ENCODE measurements at places on chromosomes 3 and 15.
A peak's percentile ranks its signal among the peaks of the same experiment; 100 is the strongest.

DNA sequence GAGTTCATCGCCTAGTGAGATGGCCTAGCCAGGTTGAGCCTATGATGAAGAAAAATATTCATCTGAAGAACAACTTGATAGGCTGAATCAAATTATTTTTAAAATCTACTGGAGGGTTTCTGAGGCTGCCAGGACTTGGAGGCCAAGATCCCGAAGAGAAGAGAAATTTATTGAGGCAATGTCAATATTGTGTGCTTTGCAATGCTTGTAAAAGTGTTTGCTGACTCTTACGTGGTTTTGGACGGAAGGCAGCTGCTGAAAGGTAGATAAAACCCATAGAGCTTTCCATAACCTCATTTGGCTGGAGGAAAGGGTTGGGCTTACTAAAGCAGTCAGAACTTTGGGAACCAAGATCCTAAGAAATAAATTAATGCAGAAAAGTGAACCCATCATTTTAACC is 361.0 kb upstream of the IL12A start:
- no peak for DNase-seq

GRCh38 chr3:116442331-116443021 is 2.8 kb downstream of the LSAMP start:
- no peak for DNase-seq

DNA sequence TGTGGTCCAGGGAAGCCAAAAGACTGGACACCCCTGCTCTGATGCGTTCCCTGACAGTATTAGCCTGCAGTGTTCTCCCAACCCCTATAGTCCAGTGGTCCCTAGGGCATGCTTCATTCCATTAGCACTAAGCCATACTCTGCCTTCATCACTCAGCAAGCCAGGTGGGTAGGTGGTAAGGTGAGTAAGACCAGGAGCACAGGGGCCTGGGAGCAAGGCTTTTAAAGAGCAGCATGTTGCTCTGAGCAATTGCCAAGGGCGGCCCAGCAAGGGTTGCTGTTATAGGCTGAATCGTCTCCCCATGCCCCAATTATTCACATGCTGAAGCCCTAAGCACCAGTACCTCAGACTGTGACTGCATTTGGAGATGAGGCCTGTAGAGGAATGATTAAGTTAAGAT is 11.0 kb downstream of the CXCR6 start:
- DNase-seq = no peak

DNA sequence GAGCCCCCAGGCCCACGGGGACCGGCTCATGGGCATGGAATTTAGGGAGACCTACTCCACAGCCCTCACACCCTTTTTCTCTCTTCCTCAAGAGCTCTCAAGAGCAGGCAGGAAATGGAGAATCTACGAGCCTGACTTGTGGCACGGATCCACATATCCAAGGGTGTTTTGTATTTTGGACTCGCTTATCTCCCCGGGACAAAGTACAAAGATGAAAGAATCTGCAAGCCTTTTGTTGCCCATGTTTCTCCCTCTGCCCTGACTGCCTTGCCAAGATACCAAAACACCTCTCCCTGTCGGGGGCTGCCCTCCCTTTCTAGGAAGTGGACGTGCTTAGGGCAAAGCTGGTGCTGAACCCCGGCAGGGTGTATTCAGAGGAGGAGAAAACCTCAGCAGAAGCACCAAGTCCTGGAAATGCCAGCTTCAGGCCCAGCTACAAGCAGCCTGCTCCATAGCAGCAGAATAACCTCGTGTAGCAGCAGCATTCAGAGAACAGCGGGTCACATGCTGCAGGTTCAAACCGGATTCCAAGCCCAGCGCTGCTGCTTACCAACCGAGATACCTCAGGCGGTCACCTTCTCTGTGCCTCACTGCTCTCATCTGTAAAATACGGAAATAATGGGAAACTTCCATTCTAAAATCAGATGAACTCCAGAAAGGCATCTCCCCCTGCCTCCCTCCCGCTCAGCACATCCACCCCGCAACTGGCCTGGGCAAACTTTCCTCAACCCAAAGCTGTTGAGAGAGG is 35.2 kb downstream of the DNASE1L3 start:
- no peak for DNase-seq

- no peak for DNase-seq
Measured at GRCh38 chr3:10309736-10310135, 11.2 kb downstream of the SEC13 start.

DNA sequence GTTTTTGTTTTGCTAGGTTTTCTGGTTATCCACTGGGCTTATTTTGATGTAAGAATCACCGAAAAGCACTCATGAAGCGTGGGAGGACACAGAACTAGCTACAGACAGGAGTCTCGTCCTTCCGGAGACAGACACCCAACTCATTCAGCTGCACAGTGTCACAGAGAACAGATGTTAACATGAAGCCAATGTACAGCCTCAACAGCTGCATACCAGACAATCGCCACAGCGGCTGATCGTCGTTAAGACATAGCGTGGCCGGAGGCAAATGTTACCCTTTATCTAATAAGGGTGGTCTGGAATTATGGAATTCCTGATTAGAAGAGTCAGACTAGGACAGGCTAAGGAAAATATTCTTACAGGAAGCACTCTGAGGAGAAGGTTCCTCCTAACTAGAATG is 1.1 kb upstream of the PYGO1 start:
- DNase-seq = no peak

- no peak for DNase-seq
Measured at GRCh38 chr3:55923207-55923606, 436.1 kb upstream of the WNT5A start.

- DNase-seq = no peak
Measured at GRCh38 chr3:128067489-128067888, 15.3 kb downstream of the SEC61A1 start.

DNA sequence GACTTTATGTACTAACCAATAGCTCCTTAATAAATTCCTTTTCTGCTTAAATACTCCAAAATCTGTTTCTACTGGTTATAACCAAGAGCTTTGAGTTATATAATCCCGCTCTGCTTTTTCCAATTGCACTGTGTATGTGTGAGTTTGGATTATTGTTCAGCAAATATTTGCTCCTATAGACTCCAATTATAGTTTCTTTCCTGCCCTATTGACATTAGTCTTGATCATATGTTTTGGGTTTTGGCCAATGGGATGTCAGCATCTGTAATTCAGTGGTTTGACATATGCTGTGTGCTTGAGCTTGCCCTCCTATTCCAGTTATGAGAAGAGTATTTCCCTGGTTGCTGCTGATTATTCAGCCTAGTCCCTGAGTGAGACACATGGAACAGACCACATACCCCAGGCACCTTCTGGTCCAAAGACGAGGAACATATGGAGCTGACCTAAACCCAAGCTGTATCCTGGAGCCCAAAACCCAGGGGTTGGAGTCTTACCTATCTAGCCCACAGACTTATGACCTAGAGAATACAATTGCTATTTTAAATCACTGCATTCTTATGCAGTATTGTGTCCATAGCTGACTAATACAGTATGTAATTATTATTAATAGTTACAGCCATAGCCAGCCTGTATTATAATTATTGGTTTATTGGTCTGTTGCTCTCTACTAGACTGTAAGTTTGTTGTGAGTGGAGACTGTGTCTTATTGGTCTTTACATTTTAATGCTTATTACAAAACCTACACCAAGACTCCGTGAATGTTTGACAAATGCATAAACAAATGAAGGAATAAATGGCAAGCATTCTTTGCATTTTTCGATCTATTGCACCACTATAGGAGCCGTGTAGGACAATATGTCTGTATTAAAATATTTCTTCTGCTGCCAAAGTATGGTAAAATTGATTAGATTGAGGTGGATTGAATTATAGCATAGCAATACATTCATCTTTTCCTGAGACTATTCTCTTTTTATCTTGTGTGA is 11.7 kb upstream of the ZNF280D start:
- no peak for DNase-seq

DNA sequence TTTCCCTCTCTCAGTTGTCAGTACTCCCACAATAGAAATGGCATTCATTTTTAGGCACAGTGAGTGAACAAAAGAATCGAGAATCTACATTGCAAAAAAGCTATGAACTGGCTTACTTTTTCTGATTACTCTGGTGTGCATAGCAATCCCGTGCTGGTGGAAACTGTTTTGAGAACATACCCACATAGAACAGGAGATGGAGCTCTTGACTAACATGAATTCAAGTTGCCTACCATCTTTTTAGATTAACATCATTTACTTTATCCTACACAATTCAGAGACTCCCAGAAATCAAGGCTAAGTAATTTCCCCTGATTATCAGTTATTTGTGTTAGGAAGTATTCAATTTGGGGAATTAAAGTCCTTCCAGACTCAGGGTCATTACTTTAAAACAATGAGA is 326.6 kb downstream of the ARPP21 start:
- DNase-seq = peak; percentile 16

GRCh38 chr3:147431751-147432150 is 22.6 kb downstream of the ZIC1 start:
- no peak for DNase-seq

- DNase-seq = no peak
Measured at GRCh38 chr3:179671747-179672242, 19.0 kb downstream of the USP13 start.

DNA sequence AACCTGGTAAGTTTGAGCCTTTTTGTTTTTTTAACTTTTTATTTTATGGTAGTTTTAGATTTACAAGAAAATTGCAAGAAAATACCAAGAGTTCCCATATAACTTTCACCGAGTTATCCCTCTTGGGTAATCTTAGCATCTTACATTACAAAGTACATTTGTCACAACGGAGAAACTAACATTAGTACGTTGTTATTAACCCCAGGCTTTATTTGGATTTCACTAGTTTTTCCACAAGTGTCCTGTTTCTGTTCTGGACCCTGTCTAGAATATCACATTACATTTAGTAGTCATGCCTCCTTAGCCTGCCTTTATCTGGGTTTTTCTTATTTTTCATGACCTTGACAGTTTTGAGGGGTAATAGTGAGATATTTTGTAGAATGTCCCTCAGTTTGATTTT is 53.5 kb upstream of the KPNA4 start:
- DNase-seq = no peak

DNA sequence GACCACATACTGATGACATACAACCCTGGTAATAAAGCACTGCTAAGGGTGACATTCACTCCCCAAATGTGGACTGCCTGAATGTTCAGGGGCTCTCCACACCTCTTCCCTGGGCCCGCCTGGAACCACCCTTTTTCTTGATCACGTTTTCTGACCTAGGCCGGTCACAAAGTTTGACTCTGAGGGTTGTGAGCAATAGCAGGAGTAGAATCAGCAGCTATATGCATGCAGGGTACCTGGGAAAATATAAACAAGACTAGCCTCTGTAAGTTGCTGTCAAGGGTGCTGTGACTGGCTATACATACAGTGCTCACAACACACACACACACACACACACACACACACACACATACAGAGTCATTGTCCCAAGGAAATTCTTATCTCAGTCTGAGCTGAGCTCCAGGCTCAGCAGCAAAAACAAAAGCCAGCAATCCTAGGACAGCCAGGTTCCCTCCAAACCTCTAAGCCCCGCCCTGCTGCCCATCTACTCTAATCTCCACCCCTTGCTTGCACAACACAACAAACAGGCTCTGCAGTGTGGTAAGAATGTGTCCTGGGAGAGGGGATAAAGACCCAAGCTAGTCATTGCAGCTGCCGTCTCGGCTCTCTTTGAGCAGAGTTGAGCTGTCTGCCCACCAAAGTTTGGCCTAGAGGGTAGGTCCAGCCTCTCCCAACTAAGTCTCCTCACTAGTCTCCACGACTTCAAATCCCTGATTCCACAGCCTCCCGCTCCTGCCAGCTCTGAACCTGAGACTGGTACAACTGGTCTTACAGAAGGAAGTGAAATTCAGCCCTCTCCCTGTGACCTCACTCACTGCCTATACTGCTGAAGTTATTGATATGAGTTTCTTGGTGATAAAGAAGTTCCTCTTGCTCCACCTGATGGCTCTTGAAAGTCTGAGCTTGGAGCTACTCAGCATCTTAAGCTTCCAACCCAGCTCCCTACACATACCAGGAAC is 2.2 kb downstream of the BMF start:
- DNase-seq = no peak

DNA sequence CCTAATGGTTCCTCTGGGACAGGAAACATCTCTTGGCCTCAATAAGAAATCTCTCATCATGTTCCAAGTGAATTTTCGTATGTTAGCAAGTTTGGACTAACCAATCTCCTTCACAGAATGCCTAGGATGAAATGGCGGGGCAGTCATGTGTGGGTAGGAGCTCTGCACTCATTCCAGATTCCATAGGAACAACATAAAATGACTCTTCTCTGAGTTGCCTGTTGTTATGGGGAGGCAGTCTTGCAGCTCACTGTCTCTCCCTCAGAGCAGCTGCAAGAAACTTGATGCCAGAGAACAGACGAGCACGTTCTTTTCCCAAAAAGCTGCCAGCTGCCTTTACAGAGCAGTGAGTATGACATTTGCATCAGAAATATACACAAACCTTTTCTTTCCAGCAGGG is 34.1 kb downstream of the SPATA12 start:
- DNase-seq = no peak

GRCh38 chr3:87309601-87310000 is 33.2 kb upstream of the POU1F1 start:
- DNase-seq = no peak

- DNase-seq = no peak
Measured at GRCh38 chr3:58518291-58518789, 18.6 kb downstream of the ACOX2 start.

GRCh38 chr15:72098040-72098439 is 19.9 kb downstream of the MYO9A start:
- no peak for DNase-seq

DNA sequence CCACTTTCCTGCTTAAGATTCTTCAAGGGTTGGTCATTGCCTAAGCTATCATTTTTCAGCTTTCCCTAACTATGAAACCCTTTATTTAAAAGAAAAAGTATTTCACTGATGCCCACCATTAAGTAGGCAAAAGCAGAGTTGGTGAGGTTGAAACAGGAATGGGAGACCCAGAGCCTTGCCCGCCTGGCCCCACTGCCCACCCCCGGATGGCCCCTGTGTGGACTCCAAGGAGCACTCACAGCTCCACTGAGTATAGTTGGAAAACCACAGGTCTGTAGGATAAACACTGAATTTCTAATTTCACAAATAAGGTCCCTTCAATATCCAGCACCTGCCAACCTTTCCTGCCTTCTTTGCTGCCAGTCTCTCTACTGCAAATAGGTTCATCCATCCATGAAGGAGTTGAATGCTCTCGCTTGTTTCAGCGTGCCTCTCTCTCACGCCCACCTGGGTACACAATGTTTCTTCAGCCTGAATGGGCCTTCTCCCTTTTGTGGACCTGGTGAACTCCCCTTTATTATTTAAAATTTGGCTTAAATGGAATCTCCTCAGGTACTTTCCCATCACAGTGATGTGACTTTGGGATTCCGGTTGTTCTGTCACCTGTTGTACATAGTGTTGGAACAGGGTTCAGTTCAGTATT is 8.7 kb upstream of the ACAP2 start:
- DNase-seq = no peak

GRCh38 chr3:184180165-184180564 is 5.5 kb downstream of the AP2M1 start:
- DNase-seq = no peak

Measured in KG1 (cell line).